NCI-H69 (cell line): ENCODE measurements at places on chromosomes 2 and 18.
A peak's percentile ranks its signal among the peaks of the same experiment; 100 is the strongest.

DNA sequence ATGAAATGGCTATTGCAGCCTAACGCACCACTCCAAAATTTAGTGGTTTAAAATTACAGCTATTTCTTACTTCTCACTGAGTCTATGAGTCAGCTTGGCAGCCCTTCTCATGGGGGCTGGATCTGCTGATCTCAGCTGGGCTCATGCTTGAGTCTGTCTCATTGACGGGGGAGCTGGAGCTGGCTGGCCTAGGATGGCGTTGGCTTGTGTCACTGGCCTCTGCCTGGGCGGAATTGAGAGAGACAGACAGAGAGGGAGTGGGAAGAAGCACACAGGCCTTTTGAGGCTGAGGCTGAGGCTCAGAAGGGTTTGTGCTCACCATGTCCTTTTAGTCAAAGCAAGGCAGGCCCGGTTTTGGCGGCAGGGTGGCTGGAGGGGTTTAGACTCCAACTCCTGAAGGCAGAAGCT is 412.1 kb upstream of the MYT1L start:
- peak; percentile 44 for DNase-seq

- no peak for DNase-seq
Measured at GRCh38 chr2:105411720-105412407, 13.0 kb upstream of the FHL2 start.

DNA sequence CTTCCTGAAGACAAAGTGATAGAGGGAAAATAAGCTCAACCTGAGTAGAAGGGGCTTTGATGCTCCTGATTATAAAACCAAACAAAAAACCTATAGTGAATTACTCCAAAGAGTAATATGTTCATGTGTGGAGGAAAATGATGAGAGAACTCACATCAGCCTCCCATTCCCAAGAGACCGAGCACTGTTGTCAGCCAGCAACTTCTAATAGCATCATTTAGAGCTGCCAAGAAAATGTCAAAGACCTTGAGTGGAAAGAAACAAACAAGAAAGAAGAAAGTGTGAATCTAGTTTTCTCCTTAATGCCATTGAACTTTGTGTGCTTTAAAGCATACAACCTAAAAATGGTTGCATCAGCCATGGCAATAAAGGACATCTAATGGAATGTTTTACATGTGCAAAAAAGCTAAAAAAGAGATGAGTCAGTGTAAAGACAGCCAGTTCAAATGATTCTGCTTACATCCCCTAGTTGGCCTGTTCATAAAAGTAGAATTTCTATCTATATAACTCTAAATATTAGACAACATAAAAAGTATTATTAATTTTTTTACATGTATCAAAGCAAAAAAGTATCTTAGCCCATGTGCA is 1066.2 kb downstream of the TDRD15 start:
- DNase-seq = no peak

GRCh38 chr2:16322308-16323125 is 343.1 kb downstream of the CYRIA start:
- no peak for DNase-seq

- peak; percentile 69 for DNase-seq
Measured at GRCh38 chr2:26018184-26019055, 15.5 kb upstream of the RAB10 start.

- no peak for DNase-seq
Measured at GRCh38 chr2:217951521-217952247, 51.1 kb downstream of the TNS1 start.

DNA sequence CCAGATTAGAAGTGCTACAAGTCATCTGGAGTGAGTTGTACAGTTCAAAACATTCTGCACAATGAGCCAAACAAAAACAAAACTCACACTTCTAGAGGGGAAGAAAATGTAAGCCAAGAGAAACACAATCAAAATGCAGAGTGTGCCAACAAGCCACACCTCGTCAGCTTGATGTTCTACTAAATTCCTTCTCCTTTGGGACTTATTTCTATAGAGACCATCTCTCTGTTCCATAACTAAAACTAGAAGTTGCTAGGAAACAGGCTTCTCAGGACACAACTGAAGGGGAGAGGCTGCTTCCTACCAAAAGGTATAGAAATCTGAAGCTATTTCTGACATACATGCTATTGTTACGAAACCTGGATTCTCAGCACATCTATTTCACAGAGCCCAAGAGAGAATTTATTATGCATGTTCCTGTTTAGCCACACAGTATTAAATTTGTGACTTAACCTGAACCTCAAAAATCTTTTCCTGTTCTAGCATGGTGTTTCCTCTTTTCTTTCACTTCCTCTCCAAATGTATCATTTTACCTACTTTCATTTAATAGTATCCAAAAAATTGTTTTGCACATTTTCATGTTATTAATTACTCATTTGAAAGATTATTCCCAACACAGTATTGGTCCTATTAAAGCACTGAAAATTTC is 211.4 kb upstream of the CCDC150 start:
- DNase-seq = no peak

GRCh38 chr2:64179582-64180321 is 35.5 kb upstream of the PELI1 start:
- DNase-seq = peak; percentile 6

DNA sequence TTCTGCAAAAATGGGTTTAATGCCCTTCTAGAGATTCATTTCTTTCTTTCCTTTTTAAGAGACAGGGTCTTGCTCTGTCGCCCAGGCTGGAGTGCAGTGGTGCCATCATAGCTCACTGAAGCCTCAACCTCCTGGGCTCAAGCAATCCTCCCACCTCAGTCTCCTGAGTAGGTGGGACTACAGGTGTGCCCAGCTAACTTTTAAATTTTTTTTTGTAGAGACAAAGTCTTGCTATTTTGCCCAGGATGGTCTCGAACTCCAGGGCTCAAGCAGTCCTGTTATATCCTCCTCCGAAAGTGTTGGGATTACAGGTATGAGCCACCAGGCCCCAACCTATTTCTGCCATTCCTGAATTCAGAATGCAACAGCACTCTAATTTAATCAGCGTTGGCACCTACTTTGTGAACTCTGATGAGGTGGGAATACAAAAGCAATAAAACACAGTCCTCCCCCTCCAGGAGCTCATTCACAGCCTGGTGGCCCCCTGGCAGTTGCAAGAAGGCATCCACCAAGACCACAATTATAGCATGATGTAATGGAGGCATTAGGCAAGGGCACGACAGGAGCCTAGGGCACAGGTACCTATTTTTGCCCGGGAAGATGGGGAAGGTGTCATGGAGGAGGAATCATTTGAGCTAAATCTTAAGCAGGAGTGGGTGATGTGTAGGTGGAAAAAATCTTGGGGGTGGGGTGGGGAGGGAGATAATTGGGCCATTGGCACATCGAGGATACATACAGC is 5.1 kb downstream of the RHOB start:
- DNase-seq = no peak

DNA sequence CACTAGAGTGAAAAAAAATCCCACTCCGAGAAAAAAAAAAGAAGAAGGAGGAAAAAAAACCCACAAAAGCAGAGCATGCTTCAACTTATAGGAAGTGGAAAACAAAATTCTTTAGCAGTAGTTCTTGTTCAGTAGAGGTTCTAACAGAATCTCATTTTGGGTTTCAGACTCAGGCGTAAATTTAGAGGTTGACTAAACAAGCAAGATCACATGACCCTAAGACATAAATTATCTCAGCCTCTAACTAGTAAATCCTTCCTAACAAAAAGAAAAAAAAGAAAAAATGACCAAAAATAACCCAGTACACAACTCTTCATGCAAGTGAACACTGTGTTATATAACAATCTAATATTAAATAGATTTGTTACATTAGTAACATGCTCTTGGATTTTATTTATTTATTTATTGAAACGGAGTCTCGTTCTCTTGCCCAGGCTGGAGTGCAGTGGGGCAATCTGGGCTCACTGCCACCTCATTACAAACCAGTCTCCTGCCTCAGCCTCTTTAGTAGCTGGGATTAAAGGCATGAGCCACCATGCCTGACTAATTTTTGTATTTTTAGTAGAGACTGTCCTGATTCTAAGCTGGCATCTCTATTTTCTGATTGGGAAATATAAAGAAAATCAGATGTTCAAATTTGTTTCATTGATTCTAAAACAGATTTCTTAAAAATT is 35.4 kb downstream of the PPP4R3B start:
- DNase-seq = no peak

DNA sequence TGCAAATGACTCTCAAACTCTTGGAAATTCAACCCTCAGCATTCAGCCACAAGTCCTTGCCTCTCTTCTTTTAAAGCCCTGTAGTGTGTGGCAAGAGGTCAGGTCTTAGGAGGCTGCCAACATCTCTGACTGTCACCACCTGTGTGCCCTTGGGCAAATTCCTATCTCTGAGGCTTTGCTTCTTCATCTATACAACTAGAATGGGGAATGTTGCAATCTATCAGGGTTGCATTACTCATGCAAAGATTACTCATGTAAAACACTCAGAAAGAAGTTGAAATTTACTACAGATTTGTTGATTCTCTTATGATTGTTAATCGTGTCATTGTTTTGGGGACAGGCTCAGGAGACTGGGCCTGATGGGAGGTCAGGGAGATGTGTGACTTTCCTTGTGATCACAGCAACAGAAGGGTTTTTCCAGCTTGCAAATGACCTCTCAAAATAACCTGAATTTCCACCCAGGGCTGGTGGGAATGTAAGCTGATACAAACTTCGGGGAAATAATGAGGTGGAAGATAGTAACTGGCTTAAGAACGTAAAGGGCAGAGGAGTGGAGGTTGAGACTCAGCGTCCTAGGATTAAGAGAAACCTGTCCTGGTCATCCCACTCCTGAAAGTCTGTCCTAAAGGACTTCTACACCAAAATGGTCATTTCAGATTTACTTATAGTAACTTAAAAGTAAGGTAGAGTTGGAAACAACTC is 32.1 kb upstream of the SIGLEC15 start:
- peak; percentile 25 for DNase-seq

DNA sequence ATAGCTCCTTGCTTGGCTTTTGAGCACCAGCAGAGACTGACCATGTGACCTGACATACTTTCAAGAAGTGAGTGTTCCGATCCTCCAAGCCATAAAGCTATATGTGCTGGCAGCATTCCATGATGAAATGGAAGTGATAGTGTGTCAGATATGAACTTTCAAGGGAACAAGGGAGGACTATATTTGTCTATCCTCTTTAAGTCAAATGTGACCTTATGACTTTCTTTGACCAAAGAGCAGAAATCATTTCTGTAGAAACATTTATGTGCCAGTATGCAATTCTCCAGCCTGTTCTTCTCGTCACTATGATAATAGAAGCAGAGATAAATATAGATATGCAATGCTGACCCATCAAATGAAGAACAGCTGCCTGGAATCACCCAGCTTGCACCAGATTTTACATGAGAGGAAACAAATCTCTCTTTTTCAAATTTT is 14.4 kb downstream of the HYCC2 start:
- no peak for DNase-seq

- no peak for DNase-seq
Measured at GRCh38 chr2:67500541-67500940, 103.4 kb downstream of the ETAA1 start.

GRCh38 chr18:25726298-25726697 is 364.1 kb downstream of the SS18 start:
- no peak for DNase-seq

DNA sequence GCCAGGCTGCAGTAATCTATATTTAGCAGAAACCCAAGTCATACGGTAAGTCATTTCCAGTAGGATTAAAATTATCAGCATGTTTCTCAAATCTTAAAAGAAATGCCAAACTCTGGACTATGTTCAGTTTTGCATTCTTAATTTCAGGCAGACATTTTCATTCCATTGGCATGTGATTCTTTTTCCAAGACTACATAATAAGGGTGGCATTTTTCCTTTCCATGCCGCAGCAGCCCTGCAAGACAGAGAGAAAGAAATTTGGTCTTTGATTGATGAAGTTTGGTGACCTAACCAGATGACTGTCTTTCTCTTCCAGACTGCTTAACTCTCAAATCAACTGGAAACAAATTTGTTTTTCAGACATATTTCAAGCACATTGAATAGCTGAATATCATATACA is 118.1 kb downstream of the FHOD3 start:
- no peak for DNase-seq

- DNase-seq = peak; percentile 84
Measured at GRCh38 chr18:63016270-63016669, 300.9 kb downstream of the PHLPP1 start.

- DNase-seq = no peak
Measured at GRCh38 chr2:205646680-205647079, 35.6 kb upstream of the NRP2 start.

- peak; percentile 17 for DNase-seq
Measured at GRCh38 chr2:59932341-59932740, 621.1 kb downstream of the BCL11A start.

DNA sequence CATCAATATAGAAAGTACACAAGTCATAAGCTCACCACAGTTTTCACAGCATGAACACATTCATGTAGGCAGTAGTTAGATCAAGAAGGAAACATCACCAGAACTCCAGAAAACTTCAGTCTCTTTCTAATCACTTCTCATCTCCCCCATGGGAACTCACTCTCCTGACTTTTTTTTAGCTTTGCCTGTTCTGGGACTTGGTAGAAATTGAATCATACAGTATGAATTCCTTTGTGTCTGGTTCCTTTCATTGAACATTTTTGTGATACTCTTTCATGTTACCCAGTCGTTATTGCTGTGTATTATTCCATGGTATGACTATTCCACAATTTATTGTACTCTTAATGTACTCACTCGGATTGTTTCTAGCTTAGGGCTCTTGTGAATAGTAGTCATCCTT is 160.2 kb downstream of the TAF4B start:
- DNase-seq = no peak

DNA sequence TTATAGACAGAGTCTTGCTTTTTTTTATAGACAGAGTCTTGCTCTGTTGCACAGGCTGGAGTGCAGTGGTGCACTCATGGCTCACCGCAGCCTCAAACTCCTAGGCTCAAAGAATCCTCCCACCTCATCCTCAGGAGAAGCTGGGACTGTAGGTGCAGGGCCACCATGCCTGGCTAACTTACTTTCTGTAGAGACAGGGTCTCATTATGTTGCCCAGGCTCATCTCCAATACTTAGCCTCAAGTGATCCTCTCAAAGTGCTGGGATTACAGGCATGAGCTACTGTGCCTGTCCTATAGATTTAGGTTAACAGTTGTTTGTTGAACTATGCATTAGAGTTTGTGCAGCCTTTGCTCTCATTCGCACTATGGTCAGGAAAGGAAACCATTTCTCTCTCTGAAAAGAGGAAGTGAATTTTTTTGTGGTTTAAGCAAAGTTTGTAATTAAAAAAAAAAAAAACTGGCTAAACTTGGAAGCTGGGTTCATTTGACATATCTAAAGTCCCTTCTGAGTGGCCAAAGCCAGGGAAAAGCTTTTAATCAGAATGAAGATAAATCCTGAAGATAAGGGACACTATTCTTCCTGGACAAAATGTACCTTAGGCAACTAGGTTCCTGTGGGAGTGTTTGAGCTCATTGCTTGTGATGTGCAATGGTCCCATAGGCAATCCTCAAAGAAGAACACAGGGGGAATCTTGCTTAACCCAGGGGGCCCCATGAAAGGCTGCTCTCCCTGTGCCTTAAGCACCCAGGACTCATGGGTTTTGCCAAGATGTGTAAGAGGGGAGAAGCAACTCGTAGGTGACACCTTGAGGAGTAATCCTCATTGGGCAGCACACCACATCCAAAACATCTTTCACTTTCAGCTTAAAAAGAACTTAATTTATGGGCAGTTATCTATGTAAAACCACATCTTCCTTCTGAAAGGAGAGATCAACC is 201.7 kb downstream of the MREG start:
- no peak for DNase-seq

- peak; percentile 57 for DNase-seq
Measured at GRCh38 chr18:55998071-55998522, 410.1 kb upstream of the TCF4 start.

GRCh38 chr18:58032233-58032632 is 11.8 kb upstream of the NEDD4L start:
- DNase-seq = peak; percentile 44
